Spleen (tissue), 13 donors: ENCODE measurements at places on chromosomes 2 and 18. TPM values are rescaled to one million over a fixed set of nuclear protein-coding genes. Genes with fewer than 3 reads are reported as not detected.
A peak's percentile ranks its signal among the peaks of the same experiment; 100 is the strongest.

The ICA1L gene
- 1.2 TPM for polyA plus RNA-seq

DNA sequence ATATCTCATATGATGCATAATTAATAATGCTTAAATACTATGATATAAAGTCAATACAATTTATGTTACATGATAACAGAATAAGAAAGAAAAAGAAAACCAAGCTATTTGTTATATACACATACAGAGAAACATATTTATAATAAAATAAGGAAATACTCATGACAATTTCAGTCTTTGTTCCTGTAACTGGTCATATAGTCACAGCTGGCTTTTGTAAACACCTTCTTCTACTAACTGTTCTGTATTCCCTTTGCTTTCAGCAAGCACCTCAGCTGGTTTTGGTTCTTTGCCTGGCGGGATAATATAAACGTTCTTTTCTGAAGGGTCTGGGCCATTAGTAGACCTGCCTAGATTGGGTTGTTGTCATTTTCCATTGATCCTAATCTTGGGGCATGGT, 158.5 kb downstream of the COPS8 start:
- DNase-seq, result no peak

The AKAIN1 gene
- polyA plus RNA-seq, result not detected

The SPAST gene
- 5.0 TPM for polyA plus RNA-seq

DNA sequence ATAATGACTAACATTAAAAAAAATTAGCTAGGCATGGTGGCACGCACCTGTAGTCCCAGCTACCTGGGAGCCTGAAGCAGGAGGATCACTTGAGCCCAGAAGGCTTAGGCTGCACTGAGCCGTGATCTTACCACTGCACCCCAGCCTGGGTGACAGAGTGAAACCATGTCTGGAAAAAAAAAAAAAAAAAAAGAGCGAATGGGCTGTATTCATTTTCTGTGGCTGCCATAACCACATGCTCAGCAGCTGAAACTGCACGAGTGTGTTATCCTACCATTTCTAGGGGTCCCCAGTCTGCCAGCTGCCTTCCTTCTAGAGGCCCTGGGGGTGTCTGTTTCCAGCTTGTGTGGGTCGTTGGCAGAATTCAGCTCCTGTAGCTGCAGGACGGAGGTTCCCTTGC, 247.8 kb downstream of the EIPR1 start:
- peak; percentile 34 for DNase-seq

The MAPRE2 gene
- polyA plus RNA-seq, result 18.8 TPM

The LYG1 gene
- 4.3 TPM for polyA plus RNA-seq

The ERICH2 gene
- 0.14 TPM for polyA plus RNA-seq

The ABHD1 gene
- polyA plus RNA-seq, result 0.71 TPM
